GM03348 (cell line): ENCODE measurements at places on chromosomes 2 and 18.

- DNase-seq, result no peak
These were observed 208.2 kb upstream of the ARL4C start for GRCh38 chr2:234705108-234705507.

DNA sequence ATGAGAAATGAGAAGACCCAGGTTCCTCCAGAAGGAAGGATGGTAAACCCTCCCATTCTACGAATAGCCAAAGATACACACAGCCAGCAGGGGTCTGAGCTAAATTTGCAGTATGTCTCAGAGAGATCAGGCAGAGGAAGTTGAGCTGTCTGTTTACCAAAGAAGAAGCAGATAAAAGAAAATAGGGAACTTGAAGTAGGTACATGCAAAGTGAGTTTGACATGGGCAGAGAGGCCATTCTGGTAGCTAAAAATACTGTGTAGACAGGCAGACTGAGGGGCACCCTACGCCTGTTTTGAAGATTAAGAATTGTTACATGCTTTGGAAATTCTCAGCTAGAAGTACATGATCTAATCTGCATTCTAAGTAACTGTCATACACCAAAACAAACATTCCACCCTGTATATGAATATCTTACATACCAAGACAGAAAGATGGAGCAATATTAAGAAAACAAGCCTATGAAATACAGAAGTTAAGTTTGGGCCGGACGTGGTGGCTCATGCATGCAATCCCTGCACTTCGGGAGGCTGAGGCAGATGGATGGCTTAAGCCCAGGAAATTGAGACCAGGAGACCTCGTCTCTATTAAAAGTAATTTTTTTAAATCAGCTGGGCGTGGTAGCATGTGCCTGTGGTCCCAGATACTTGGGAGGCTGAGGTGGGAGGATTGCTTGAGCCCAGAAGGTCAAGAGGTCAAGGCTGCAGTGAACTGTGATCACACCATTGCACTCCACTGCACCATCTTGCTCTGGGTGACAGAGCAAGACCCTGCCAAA lies 157.9 kb downstream of the ANKRD44 start:
- peak; percentile 28 for DNase-seq

DNA sequence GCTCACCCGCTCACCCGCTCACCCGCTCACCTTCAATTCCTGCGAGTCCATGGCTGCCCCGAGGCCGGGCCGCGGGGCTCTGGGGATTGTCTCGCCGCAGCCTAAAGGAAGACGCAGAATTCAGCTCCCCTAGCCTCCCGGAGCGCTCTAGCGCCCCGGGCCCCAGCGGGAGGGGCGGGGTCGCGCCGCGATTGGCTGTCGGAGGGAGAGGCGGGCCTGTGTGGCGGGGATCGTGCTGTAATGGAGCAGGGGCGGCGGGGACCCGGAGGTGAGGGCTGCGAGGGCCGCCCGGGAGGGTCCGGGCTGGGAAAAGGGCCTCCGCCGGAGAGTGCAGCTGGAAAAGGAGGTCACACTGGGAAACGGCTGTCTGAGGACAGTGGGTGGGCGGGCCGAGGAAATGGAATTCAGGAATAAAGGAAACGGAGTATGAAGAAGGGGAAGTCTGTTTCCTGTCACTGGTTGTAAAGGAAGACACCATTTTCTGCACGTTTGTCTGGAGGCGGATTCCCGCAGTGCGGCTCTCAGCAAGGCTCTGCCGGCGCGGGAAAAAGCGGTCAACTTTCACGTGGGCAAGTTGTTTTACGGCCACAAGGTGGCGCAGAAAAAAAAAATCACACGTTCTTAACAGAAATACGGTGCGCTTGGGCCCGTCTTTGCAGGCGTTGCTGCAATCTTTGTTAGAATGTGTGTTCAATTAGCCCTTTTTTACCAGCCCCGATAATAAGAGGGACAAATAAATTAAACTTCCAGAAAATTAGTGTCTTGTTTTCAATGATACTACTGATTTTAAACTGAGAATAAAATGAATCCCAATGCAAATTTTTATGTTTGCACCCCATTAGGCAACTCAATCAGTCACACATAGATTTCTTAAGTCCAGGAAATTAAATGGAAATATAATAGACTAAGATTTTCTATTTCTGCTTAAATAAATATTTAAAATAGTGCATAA lies at the start of gene TTC21B:
TSS of gene TTC21B (minus strand) at position 122 of the 952 bp plus-strand sequence. CDS start at position 51, 71 bp downstream.
- peak; percentile 97 for DNase-seq

DNA sequence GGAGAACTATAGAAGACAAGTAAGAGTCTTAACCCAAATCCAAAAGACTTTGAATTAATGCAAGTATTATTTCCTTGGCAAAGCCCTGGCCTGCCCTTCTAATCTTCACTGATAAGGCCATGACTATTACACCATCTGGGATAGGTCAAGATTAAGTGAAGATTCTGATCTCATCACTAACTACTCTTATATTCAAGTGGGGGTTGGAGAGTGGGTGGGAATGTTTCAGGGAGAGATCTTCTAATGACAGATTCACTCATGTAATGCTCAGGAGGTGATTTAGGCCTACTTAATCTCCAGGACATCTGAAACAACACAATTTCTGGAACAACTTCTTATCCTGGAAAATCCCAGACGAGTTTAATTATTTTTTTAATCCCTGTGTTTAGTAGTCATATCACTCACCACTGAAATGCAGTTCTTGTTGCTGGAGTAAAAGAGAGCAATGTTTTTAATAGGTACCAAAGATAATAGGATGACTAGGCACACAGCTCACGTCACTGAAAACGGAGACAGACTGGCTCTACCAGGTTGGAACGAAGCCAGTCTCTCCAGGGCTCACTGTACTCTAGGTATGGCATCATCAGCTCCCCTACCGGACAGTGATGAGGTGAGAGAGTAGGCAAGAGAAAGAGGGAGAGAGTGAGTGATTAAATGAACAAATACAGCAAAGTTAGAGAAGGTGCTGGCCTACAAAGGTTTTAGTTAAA lies 133.1 kb downstream of the NCKAP5 start:
- DNase-seq, result peak; percentile 8

GRCh38 chr2:96618596-96619283 lies 19.4 kb downstream of the KANSL3 start:
- DNase-seq, result peak; percentile 56

DNA sequence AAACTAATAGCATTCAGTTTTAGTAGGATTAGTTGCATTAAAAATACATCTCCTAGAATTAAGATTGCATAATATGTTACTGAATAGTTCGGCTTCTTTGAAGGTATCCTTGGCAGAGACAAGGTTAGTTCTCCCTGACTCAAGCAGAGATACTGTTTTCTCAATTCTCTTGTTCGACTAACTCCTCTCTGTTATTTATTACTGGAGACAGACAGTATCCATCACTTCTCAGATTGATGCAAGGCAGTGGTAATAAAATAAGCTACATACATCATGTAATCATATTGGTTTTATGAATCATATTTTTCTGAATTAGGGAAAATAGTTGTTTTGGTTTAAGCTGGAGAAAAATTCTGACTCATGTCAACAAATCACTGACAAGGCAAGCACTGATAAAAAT lies 134.8 kb downstream of the SLC8A1 start:
- peak; percentile 11 for DNase-seq

- no peak for DNase-seq
These were observed 82.0 kb downstream of the RRM2 start for GRCh38 chr2:10204326-10205161.

DNA sequence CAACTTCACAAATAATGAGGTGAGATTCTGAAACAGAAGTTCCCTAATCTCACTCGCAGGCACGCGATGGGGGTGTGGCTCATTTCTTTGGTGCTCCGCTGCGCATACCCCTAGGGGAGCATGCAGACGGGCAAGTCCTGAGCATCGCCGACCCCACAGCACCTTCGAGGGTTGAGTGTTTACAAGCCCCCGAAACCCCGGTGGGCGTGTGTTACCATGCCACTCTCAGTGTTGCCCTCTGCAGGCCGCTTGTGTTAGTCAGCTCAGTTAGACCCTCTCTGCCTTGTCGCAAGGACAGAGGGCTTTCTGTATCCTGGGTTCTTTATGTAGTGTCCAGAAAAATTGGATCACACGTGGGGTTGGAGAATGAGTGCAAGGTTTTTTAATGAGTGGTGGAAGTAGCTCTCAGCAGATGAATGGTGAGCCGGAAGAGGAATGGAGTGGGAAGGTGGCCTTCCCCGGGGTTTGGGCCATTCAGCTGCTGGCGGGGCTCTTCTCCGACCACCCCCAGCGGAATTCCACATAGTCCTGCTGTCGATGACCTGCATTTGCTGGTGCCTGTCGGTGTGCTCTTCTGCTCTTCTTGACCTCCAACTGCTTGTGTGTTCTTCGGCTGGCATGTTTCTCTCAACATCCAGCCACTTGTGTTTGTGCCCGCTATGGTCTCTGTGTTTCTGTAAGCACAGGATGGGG lies 191.3 kb downstream of the RPRM start:
- DNase-seq, result peak; percentile 15

DNA sequence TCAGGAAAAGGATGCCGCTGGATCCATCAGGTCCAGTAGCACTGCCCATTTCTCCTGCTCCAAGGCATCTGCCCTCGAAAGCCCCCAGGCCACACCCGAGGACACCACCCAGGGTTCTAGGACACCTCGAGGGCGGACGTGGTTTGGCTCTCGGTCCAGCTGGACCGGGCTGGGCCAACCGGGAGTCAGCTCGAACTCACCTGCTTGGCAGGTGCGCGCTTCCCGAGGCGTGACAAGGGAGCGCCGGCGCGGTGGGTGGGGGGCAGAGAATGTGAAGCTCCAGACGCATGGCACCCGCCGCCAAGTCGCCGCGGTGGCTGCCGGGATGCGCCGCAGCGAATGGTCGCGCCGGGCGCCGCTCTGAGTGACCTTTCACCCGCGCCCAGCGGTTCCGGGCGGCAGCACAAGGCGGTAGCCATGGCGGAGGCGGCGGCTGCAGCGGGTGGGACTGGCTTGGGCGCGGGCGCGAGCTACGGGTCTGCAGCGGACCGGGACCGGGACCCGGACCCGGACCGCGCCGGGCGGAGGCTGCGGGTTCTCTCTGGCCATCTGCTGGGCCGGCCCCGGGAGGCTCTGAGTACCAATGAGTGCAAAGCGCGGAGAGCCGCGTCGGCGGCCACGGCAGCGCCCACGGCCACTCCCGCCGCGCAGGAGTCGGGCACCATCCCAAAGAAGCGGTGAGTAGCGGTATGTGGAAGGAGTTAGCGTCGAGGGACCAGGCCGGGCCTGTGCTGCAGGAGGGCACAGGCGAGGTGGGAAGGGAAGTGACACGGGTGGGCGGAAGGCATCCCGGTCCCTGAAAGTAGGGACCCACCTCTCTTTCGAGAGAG lies at the start of gene AGPS:
TSS of gene AGPS (plus strand) at position 401 of the 830 bp plus-strand sequence. CDS start at position 418, 17 bp downstream.
- DNase-seq, result peak; percentile 89

GRCh38 chr2:54100772-54101171 lies 14.6 kb upstream of the ACYP2 start:
- no peak for DNase-seq

- no peak for DNase-seq
These were observed 36.5 kb upstream of the PGAP1 start for GRCh38 chr2:196963043-196963442.
